ENCODE measurements at places on chromosomes 5 and 9.
A peak's percentile ranks its signal among the peaks of the same experiment; 100 is the strongest.

DNA sequence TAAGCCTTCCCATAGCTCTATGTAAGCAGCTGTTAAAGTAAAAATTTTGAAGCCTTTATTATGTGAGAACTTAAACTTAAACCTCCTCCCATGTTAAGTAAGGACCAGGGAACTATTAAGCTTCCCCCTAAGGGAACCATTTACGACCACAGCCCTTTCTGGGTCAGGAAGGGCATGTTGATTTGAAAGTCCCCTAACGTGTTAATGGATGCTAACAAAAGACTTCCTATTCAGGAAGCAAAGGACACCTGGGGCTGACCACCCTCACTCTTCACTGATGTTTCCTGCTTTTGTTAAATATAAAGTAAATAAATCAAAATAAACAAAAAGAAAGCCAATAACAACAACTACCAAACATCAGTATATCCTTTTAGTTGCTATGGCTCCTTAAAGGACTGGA, 170.6 kb upstream of the RFX3 start:
- peak; percentile 50 for DNase-seq

DNA sequence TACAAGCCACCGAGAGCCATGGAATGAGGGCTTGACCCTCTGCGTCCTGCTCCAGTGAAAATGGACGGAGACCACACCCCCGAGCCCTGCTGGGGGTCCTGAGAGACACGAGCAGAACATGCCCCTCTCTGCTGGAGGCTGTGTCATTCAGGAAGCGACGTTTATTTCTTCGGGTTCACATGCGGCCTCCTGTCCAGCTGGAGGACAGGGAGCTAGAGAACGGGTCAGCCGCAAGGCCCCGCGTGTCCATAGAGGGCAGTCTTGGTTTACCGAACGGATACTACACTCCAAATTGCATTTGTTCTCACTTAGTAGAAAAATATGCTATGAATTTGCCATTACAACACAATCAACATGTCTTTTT, 36.1 kb downstream of the MRPL36 start:
- DNase-seq, result peak; percentile 30

DNA sequence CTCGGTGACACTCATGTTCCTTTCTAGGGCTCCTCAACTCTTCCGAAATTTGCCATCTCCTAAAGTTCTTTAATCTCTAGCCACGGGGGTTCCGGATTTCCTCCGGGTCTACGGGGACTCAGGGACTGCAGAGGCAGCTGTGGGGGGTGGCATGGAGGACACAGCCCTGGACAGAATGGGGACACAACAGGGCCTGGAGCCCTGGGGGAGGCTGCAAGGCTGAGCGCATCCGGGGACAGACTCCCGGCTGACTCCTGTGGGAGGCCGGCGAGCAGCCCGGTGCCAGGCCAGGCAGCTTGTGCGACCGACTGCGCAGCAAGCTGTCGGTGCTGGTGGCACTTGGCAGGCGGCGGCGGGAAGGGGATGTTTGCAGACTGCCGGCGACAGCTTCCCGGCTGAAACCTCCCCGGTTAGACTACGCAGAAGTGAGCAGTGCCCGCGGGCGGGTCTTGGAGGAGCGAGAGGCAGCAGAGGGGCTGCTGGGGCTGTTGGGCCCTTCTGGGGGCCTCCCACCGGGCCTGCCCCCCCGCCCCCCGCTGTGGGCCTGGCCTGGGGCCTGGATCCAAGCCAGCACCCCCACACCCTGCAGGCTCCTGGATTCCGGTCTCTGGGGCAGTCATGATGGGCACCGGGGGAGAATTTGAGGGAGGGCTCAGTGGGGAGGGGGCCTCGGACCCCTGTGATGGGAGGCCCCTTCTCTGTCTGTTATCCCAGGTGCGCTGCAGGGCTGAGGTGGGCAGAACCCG, 28.7 kb upstream of the UBAC1 start:
- DNase-seq, result no peak

DNA sequence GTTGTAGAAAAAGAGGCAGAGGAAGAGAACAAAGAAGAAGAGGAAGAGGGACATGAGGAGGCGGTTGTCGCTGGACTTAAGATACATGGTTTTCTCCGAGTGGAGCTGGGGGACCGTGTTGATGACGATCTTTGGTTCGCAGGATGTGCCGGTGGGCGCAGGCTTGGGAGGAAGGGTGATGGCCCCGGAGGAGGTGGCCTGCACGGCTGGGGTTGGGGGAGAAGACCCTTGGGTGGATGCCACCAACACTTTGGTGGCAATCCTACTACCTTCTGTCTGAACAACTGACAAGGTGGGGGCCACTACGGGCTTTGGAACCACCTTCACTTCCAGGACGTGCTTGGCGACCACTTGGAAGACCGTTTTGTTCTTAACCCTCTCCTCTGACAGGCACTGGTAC, 60.7 kb downstream of the SECISBP2 start:
- no peak for DNase-seq

DNA sequence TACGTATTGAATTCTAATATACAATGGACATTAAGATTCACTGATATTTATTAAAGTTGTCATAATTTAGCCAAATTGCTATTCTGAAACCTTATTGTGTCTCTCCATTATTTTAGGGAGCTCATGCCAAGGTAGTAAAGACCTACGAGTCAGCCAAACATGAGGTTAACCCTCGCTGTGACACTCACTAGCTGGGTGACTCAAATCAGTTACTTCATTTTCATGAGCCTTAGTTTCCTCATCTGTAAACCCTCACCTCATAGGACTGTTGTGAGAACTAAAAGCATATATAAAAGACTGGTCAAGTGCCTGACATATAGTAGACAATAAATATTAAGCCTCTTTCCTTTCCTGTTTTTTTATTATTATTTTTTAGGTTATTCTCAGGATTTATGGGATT, 44.0 kb upstream of the PCA3 start:
- no peak for DNase-seq

DNA sequence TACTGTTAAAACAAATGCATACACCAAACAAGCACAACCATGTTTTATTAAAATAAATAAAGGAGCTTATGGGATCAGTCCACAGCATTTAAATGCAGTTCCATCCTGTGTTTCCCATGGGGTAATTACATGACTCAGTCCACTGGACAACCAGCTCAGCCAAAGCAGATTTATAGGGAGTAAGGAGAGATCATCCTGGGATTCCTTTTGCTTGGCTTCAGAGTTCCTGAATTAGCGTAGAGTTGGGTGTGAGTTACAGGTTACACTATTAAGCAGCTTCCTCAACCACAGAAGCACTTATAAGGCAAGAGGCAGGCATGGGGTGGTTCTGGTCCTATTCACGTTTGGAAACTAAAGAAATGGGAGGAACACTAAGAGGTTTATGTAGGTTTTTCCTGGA, 381.1 kb upstream of the ACTBL2 start:
- no peak for DNase-seq

DNA sequence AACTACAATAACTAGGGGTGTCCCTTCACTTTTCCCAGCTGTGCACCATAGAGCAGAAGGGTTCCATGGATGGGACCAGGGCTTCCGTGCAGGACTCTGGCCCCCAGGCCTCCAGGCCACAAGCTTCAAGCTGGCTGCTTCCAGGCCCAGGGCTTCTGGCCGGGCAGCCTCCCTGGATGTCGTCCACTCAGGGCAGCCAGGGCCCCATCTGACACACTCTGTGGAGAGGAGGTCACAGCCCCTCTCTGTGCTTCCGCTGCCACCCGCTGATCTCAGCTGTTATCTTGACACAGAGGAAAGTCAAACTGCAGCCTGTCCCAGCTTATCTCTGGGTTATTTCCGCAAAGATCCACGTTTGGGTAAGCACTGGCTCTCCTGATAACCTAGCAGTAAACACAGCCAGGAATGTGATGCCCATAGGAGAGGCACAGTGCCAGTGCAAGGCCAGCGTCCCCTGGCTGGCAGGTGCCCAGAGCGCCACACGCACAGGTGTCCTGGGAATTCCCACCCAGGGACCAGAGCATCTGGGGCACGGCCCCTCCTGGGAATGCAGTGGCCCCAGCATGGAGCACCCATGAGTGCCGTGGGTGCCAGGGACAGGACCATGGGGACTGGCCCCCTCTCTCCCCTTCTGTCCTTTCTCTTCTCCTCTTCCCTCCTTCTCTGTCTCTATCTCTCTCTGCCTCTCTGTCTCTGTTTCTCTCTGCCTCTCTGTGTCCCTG, 15.6 kb upstream of the SLC6A19 start:
- no peak for DNase-seq

- DNase-seq, result no peak
Measured at GRCh38 chr9:80163889-80164288, 592.1 kb downstream of the TLE4 start.

DNA sequence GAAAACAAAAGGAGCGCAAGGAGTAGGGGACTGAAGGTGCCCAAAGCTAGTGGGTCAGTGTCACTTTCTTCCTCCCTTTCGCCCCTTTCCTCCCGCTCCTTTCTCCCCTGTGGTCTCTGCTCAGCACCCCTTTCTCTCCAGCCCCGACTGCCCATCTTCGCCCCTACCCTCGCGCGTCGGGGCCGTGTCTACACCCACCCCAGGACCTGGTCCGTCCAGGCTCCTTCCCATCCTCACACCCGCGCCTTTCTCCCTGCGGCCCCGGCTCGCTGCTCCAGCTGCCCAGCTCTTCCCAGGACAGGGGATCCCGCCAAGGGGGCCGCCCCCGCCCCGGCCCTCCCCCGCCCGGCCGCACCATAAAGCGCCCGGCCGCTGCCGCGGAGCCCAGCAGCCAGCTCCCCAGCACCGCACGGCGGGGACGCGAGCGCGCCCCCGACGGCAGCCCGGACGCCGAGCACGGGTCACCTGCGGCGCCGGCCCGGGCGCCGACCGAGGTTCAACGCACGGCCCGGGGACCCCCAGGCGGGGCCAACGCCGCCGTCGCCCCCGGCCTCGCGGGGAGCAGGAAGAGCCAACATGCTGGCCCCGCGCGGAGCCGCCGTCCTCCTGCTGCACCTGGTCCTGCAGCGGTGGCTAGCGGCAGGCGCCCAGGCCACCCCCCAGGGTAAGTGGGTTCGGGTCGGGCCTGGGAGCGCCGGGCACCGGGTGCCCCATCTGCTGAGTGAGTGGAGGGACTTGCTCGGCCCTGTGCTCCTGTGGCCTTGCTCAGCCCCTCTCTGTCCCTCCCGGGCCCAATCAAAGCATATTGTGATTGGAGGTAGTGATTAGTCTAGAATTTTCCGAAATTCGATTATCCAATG, at the start of gene THBS4:
Gene THBS4 (plus strand): TSS at position 387 of the 860 bp plus-strand sequence. CDS start 190 bp downstream, at position 577.
- no peak for DNase-seq

- no peak for DNase-seq
Measured at GRCh38 chr9:69204849-69205248, 30.8 kb downstream of the TJP2 start.

- no peak for DNase-seq
Measured at GRCh38 chr9:107557236-107557990, 67.8 kb upstream of the KLF4 start.

DNA sequence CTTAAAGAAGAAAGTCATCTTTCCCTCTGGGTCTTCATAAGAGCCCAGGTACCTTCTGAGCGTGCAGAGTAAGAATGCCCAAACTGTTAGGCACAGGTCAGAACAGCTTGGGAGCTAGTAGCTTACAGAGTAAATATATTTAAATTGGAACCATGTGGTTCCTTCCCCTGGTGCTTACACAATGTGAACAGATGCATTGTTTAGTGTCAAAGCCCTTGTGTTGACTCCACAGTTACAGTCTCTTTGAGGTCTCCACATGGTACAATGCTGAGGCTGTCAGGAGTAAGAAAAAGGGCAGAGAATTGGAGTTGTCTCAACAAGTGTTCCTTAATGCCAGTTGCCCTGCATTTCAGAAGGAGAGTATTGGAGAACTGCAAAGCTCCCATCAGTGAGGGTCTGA, 188.5 kb downstream of the PAPPA start:
- DNase-seq, result peak; percentile 42

DNA sequence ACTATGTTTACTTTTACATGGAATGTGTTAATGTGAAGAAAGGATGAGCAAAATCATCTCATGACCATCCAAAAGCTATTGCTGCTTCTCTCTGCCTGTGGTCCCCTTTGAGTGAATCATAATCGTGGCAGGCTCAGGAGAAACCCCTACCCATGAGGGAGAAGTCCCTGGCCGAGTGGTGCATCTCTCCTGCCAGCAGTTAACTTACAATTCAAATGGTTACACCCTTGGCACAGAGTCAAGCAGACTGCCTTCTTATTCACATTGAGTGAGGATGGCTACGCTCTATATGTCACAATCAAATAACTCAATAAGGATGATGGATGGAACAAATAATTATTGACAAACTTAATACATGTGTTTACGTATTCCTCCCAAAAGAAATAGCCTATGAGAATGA, 179.1 kb downstream of the FGF1 start:
- no peak for DNase-seq

DNA sequence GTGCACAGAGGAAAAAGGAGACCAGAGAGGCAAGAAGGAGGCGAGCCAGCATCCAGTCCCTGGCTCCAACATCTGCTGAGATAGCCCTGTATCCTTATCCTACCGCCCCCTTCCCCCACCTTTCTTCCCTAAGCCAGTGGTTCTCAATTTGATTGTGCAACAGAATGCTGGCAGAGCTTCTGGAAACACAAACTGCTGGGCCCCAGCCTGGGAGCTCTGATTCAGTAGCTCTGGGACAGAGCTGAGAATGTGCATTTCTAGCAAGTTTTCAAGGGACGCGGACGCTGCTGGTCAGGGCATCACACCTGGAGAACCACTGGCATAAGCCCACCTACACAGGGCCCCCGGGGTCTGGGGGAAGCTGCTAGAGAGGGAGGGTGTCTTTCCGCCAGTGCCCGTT, 21.1 kb downstream of the AK8 start:
- no peak for DNase-seq

GRCh38 chr9:80699511-80699998, 989.8 kb downstream of the TLE1 start:
- DNase-seq, result no peak

DNA sequence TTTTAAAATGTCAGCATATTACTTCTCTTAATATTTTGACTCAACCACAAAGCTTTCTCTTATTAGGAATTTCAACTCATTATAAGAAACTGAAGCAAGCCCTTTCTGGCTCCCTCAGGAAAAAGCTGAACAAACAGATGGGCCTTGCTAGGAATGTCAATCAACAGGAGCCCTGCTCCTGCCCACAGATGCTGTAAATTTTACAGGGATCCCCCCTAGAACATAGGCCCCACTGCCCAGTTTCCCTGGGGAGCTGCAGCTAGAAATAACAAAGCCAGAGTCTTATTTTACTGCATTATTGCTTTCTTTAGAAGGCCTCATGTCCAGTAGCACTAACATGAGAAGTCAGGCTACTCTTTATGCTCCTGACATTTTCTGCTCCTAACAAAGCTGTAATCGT, 103.8 kb downstream of the PCSK1 start:
- no peak for DNase-seq

DNA sequence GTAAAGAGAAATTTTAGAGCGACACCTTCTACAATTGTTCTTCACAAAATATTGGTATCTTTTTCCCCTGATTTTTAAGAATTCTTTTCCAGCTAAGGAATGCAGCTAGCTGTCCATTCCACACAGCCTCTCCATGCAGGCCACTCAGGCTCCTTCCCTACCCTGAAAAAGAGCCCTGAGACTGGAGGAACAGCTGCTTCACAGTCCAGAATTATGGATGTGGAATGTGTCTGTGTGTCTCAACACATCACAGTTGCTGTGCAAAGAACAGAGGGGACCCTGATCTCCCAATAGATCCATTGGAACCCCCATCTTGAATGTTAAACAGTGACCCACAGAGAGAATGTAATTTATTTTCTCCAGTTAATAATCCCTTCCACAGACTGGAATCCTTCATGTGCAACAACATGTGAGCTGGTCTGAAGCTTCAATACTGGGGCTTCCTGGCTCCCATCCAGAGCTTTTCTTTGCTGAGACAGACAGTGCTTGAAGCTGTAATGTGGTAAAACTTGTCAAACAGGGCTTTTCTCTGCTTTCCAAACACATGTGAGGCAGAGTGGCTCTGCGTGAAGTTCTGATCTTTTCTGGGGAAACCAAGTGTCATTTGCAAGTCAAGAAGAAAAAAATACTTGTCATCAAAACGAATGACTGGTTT, 53.3 kb upstream of the SMC5 start:
- DNase-seq, result peak; percentile 65

All from NCI-H748 treated with DMSO at 0.1 percent for 48 hours (cell line).